ENCODE measurements at places on chromosomes 7 and 10. TPM values are rescaled to one million over a fixed set of nuclear protein-coding genes. Genes with fewer than 3 reads are reported as not detected.

Gene MCM10
- 0.57 TPM for total RNA-seq

Gene MMP21
- not detected for total RNA-seq

Gene ZNF117
- total RNA-seq, result 6.8 TPM

Gene ZNF800
- 60.9 TPM for total RNA-seq

Gene SLC13A1
- not detected for total RNA-seq

Gene GPR141
- not detected for total RNA-seq

Gene PNLIPRP2
- total RNA-seq, result not detected

Gene MKRN1
- 74.4 TPM for total RNA-seq

Gene CYP3A4
- 2.7 TPM for total RNA-seq

Gene SCART1
- 1.8 TPM for total RNA-seq

Gene CLCN1
- not detected for total RNA-seq

Gene CAV1
- 135 TPM for total RNA-seq

Gene CYP2C9
- not detected for total RNA-seq

Gene AKR1C8
- not detected for total RNA-seq

Gene EXOSC1
- total RNA-seq, result 28.2 TPM

Gene WAPL
- total RNA-seq, result 41.0 TPM

Gene SPDYE5
- total RNA-seq, result not detected

Gene SLC26A3
- not detected for total RNA-seq

Gene SUMF2
- total RNA-seq, result 116 TPM

Gene CREB3L2
- 12.7 TPM for total RNA-seq

Gene CALHM3
- total RNA-seq, result not detected

Gene ANXA11
- 95.5 TPM for total RNA-seq

Gene DLD
- total RNA-seq, result 70.2 TPM

Gene STEAP4
- total RNA-seq, result 9.9 TPM

Gene BTBD16
- total RNA-seq, result 13.4 TPM

Gene SPDYE6
- not detected for total RNA-seq

Gene ITGB8
- total RNA-seq, result 25.0 TPM

Gene CHAT
- not detected for total RNA-seq

Gene RASSF4
- 11.0 TPM for total RNA-seq

Gene ACTL6B
- total RNA-seq, result not detected

Gene CADPS2
- 5.2 TPM for total RNA-seq

Gene YWHAG
- total RNA-seq, result 55.4 TPM

Gene LIPK
- total RNA-seq, result 60.3 TPM

Gene MALRD1
- total RNA-seq, result 0.23 TPM

Gene OR6B1
- total RNA-seq, result not detected

Gene GRM8
- not detected for total RNA-seq

Gene CPVL
- 15.3 TPM for total RNA-seq

Gene CELF2
- 21.1 TPM for total RNA-seq

Gene GPR22
- total RNA-seq, result not detected

Gene EPHB6
- 229 TPM for total RNA-seq

Gene CPA5
- not detected for total RNA-seq

Gene C10orf67
- 0.30 TPM for total RNA-seq

Gene TAS2R5
- 1.3 TPM for total RNA-seq

Gene SPDYE16
- total RNA-seq, result 0.15 TPM

Gene IL2RA
- not detected for total RNA-seq

Gene EIF5AL1
- total RNA-seq, result not detected

Gene LMOD2
- total RNA-seq, result not detected

Gene ASAH2
- not detected for total RNA-seq
